T-helper 22 cell (primary cell): ENCODE measurements at places on chromosomes 5 and 9.

GRCh38 chr9:116153765-116154333, at the start of gene PAPPA:
Gene PAPPA, plus strand, starts transcription at chr9:116153791. Its CDS starts 382 bp downstream, at chr9:116154173.
- DNase-seq: no peak

DNA sequence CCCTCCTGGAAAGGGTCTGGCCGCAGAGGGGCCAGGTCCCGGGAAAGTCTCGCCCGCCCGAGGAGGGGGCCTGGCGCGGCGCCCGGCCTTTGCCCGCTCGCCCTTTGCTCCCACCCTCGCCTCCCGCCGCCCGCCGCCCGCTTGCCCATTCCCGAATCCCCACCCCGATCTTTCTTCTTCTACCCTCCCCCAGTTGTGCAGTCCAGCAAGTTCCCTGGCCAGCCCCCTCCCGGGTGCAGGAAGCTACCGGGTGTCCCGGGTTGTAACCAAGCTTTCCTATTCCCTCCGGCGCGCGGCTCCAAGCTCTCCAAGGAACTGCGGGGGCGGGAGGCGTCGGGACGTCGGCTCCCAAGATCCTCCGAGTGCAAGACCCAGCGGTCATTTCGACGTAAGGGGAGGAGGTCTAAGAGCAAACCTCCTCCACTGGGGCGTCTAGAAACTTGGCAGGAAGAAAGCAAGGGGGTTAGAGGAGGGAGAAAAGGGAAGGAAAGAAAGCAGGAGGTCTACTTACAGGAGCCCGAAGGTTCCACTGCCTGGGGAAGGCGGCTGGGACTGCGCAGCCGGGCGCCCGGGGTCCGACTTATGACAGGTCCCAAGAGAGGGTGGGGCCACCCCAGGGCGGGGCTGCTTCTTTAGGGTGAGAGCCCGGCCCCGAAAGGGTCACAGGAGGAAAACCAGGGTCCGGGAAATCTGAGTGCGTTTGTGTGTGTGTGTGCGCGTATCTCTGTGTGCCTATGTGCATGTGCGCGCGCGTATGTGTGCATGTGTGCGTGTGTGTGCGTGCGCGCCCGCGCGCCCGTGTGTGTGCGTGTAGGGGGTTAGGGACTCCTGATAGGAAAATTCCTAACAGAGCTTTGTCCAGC, at the start of gene PTGR1:
Gene PTGR1 (minus strand): TSS at position 556 of the 863 bp plus-strand sequence. CDS start 2,225 bp downstream, outside the sequence.
- no peak for DNase-seq

DNA sequence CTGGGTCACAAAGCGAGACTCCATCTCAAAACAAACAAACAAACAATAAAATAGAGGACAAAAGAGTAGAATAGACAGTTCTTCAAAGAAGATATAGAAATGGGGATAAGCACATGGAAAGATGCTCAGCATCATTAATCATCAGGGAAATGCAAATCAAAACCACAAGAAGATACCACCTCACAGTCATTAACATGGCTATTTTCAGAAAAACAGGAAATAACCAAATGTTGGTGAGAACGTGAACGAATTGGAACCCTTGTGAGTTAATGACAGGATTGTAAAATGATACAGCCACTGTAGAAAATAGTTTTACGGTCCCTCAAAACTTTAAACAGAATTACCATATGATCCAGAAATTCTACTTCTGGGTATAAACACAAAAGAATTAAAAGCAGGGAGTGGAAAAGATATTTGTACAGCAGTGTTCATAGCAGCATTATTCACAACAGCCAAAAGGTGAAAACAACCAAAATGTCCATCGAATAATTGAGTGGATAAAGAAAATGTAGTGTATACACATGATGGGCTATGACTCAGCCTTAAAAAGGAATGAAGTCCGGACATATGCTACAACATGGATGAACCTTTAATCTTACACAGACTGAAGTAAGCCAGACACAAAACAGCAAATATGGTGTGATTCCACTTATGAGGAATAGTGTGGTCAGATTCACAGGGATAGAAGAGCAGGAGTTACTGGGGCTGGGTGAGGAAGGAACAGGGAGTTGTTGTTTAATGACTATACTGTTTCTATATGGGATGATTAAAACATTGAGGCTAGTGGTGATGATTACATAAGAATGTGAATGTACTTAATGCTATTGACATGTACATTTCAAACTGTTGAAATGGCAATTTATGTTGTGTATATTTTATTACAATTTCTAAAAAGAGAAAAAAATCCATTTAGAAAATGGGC, 19.7 kb downstream of the OR2V2 start:
- no peak for DNase-seq

GRCh38 chr5:29897916-29898315, 1295.6 kb upstream of the CDH6 start:
- no peak for DNase-seq

DNA sequence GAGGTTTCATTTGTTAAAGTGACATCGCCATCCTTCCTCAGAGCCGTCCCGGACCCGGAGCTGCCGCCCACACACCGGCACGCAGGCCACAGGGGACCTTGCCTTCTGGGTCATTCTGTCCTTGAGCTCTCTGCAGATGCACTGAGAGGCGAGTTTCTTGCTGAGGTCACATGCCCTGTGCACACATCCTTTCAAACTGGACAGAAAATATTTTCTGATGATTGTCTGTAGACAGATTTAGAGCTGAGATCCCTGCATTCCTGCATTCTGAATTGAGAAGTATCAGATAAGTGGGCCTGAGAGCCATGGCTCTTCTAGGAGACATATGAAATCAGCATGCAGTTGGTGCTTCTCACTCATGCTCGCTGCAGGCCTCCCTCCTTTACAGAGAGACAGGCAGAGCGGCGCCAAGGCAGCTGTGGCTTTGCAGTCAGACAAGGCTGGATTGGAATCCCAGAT, 25.4 kb downstream of the BOD1 start:
- no peak for DNase-seq

DNA sequence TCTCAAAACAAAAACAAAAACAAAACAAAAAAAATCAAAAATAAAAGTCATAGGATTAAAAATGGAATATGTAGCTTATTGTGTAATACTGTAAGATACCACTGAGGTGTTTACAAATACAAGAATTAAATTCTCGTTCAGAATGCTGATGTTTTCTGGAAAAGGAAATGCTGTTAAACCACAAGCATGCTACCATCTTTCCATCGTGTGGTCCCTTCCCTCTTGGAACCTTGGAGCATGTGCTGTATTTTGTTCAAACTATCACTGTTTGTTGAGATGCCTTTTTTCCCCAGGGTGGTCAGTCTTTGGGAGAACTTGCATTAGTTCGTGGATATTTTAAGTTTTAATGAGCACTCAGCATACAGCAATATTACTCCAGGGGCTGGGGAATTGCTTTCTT, 39.7 kb downstream of the SUB1 start:
- no peak for DNase-seq

DNA sequence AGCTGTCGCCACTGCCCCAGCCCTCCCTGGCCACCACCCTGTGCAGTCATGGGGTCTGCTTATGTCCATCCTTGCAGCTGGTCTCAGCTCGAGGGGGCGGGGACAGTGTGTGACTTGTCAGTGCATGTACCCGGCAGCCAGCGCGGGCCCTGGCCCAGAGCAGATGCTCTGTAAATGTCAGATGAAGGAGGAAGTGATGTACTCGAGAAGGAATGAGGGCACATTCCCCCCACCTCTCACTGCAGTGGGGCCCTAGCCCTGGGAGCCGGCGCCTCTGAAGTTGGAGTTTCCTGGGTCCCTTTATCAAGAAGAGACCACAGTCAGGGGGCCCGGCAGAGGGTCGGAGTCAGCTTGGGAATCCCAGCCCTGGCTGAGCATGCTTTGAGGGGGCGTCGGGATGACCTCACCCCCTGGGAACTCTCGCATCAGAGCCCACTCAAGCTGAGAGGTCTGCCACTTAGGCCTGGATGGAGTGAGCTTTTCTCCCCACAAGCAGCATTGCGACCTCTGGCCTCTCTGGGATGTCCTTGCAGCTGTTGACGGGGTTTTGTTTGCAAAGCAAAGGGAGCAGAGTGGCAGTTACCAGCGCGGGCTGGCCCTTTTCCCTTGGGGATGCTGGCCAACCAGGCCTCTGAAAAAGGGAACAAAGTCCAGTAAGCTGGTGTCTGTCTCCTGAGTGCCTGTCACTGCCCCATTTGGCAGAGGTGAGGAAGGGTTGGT, 19.0 kb downstream of the NEURL1B start:
- DNase-seq: no peak

- DNase-seq: no peak
Measured at GRCh38 chr9:99818500-99818899, 3.2 kb upstream of the NR4A3 start.

DNA sequence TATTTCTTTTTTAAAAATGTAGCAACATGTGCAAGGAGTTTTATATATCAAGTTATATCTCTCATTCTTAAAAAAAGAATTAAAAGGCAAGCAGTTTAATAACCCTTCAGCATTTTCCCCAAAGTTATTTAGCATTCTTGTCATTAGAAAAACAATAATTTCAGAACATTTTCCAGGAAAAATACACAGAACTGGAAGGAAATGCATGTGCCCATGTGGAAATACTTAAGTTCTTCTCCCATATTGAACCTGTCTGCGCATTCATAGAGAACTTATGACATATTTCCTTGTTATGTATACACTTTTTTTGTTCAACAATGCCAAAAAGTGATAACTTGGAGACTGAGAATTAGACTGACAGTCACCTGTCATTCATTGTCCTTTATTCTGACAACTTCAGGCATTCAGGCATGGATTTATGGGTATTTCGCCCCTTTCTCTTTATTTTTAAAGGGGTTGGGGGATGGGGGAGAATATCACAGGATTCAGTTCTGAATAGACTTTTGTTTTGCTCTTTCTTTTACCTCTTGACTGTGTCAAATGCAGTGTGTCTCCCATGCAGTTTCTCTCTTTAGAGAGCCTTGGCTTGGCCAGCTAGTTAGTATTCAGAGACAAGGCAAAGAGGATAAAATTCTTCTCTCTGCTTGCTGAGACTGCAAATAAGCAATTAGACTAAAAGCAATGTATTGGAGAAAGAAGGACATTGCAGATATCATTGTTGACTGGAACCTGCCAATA, 701.0 kb downstream of the NR2F1-AS1 start:
- no peak for DNase-seq

GRCh38 chr5:75277463-75277862, 40.8 kb upstream of the ANKRD31 start:
- DNase-seq: no peak
